ENCODE measurements at places on chromosomes 11 and 22.

DNA sequence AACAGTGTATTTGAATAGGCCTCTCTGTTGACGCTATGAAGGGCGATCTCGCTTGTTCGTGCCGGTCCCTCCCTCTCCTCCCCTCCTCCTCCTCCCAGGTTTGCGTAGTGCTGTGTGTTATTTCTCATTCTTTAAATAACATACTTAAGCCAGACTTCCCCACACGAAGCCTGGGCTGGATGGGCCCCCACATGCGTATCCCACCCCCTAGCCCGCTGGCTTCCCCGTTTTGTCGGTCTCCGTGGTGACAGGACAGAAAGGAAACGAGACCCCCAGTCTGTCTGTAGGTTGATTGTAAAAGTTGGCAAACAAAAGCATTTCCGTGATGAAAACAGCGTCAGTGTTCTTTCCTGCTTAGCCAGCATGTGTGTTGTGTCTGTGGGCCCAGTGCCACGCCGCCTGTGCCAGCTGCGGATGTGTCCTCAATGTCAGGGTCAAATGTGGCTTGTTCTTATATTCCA is 27.3 kb downstream of the FAM118A start:
- DNase-seq, result no peak

GRCh38 chr11:124339396-124340141 is 19.6 kb upstream of the OR8D2 start:
- no peak for DNase-seq

GRCh38 chr11:92314499-92314898 is 89.9 kb downstream of the FAT3 start:
- no peak for DNase-seq

GRCh38 chr11:36056160-36056751 is 112.4 kb downstream of the LDLRAD3 start:
- DNase-seq, result peak; percentile 41

DNA sequence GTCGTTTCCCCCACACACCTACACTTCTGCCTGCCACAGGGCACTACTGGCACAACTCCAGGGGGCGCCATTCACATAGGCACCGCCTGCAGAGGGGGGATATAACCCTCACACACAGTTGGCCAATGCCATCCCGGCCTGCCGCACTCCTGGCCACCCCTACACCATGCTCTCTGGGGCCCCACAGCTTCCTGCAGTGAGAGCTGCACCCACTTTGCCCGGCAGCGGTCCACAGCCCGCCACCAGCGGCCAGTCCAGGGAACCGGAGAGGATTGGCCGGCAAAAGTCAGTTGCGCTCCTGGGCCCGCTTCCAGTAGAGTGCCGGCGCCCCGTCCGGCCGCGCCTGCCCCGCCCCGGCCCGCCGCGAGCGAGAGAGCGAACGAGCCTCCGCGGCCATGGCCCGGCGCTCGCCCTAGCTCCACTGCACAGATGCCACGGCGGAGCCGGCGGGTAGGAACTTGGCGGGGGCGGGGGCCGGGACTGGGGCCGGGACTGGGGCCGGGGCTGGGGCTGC is 25.6 kb upstream of the SUSD2 start:
- DNase-seq, result peak; percentile 72

DNA sequence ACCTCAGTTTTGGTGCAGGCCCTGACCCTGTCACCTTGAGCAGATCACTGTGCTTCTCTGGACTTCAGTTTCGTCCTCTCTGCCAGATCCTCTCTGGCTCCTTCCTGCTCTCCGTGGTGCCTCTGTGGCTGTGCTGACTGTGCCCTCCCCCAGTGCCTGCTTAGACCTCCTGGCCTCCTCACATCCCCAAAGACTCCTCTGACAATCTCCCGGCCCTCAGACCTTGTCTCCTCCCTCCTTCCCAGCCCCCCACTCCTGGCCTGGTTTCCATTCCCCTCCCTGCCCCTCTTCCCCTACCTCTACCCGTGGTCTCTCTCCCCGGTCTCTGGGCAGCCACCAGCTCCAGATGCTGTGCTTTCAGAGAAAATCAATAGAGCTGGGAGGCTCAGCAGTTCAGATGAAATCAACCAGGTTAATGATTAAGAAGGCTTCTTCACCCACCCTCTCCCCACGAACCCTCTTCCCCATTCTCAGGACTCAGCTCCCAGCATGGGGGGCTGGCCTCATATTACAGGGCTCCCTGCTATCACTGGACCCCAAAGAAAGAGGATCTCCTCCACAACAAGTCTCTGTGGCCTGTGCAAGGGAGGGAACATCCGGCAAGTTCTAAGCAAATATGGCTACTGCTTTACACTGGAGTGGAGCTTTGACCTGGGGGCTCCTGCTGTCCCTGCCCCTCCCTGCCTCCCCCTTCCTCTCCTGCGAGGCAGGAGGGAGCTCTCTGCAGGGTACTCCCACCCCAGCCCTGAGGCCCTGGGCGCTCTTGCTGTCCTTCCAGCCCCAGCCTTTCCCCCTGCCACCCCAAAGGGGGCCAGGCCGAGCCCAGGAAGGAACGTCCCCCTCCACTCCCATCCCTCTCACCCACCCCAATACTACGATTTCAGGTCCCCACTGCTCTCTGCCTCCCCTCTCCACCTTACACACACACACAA is 8.5 kb downstream of the BACE1-AS start:
- peak; percentile 18 for DNase-seq

DNA sequence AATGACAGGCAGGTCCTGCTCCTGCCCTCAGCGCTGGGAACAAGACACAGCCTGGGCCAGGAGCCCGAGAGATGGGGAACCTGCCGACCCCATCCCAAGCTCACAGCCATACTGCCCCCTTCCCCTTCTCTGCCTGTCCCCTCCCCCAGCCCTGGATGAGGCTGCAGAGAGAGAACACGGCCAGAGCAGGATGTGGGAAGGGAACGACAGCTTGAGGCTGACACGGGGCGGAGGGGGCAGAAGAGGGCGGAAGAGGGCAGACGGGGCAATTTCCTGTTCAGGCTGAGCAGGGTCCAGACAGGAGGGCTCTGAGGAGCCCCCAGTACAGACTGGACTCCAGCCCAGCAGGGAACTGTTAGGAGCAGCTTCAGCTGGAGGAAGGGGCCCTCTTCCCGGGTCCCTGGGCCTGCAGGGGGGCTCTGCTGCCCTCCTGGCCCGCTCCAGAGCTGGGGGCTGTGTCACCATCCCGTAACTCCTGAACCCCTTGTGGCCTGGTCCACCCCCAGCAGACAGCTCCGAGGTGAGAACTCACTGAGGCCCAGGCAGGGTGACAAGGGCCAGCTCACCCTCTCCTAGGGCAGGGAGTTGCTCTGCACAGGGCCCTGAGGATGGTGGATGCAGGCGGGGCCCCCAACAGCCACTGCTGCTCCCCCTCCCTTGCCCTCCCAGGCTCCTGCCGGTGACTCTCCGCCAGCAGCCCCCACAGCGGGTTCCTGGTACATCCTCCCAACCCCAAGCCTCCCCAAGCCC is 5.7 kb downstream of the CTSD start:
- no peak for DNase-seq

GRCh38 chr11:71086687-71087258 is 165.6 kb downstream of the SHANK2 start:
- DNase-seq, result peak; percentile 64

DNA sequence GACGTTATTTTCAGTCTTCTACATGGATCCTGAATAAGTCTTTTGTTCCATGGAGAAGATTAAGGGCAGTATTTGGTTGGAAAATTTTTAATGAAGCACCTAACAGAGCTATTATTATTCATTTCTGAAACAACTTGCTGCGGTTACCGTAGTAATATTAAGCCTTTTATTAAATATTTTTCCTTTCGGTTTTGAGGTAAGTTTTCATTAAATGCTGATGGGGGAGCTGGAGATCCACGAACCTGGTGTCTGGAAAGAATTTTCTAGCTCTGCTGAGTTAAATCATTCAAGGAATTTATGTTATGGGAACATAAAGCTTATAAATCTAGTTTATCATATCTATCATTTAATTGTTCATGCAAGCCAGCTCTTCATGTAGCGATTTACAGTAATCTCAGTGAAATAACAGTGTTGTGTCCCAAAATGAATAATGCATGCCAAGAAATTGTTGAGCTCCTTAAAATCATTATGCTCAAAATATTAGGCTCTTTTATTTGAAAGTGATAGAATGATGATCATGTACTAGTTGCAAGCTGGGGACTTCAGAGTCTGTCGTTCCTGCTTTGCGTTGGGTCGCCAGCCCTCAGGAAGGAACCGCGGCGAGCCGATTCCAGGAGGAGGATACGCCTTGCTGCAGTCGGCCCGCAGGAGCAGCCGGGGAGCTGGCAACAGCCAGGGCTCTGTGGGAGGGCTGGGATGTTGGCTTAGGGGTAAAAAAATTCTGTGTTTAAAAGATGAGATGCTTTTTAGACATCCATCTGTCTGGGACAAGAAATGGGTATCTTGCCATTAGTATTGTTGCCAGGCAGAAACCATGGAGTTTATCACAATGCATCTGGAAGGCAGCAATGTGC is 83.1 kb downstream of the TBC1D22A start:
- DNase-seq, result no peak

DNA sequence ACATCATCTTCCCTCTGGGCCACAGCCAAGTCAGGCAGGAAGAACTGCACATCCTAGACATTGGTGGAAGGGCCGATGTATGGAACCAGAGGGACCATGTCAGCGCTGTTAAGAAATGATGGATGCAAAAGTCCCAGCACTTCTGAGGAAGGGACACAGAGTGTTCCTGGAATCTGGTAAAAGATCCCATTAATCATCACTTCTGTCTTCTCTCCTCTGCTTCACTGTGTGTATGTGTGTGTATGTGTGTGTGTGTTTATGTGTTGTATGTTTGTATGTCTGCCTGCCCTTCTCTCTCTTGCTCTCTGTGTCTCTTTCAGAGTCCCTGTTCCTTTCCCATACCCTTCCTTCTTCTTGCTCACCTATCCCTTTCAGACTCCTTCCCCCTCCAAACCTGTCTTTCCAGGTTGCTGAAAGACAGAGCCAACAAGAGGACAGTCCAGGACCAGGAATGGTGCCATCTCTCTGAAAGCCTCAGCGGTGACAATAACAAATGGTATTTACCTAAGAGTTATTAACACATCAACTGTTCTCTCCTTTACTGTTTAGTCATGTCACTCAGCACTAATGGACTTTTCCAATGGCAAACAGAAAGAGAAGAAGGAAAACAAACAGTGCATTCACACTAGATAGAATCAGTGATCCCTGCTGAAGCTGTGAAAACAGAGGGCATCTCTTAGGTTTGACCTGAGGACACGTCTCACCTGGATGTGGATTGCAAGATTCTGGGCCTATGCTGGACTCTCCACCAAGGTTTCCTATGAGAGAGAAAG is 47.1 kb downstream of the EHF start:
- DNase-seq, result no peak

GRCh38 chr11:18371279-18371678 is 23.1 kb upstream of the LDHA start:
- DNase-seq, result no peak

DNA sequence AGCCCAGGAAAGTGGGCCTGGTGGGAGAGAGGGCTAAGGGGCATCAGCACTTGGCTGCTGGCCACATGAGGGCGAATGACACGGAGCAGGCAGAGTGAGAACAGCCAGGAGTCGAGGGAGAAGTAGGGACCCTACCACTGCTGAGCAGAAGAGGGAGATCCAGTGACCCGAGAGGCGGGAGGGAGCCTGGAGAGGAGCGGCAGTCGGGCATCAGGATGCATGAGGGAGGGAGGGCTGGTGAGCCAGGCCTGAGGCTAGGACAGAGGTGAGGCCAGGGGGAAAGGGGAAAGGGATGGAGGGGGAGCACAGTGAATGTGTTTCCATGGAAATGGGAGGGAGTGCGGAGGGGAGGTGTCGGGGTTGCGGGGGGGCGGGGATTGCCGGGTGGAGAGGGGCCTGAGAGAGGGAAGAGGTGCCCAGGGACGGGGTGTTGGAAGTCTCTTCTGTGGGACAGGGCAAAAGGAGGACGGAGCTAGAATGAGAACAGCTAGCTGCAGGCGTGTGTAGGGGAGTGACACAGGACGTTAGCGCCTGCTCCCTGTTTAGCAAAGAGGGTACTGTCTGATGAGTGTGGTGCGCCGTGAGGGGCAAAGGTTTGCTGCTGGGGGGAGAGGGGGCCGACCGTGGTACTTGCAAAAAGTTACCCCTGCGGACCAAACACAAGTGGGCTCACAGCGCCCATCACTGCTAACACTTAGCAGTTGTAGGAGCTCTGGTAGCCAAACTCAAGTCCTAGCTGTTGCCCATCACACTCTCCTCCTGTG is 37.1 kb upstream of the WNT11 start:
- peak; percentile 52 for DNase-seq

- DNase-seq, result no peak
Measured at GRCh38 chr11:119118946-119119345, 2.4 kb upstream of the HINFP start.

GRCh38 chr22:39577900-39578299 is 7.3 kb downstream of the CACNA1I start:
- no peak for DNase-seq

DNA sequence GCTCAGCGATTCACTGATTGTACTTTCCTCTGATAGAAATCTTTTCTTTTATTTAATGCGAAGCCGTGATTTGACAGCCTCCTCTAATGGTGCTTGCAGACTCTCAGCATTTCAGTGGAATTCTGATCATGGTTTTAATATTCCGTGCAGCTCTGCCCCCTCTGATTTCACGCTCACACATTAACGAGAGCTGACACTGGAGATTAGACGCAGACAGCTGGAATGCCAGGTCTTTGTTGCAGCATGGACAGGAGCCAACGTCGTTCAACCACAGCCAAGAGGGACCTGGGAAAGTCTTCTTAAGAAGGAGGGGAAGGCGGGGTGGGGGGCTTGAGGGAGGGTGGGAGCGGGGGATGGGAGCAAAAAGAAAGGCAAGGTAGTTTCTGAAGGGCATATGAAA is 186.4 kb downstream of the BLID start:
- DNase-seq, result peak; percentile 48

DNA sequence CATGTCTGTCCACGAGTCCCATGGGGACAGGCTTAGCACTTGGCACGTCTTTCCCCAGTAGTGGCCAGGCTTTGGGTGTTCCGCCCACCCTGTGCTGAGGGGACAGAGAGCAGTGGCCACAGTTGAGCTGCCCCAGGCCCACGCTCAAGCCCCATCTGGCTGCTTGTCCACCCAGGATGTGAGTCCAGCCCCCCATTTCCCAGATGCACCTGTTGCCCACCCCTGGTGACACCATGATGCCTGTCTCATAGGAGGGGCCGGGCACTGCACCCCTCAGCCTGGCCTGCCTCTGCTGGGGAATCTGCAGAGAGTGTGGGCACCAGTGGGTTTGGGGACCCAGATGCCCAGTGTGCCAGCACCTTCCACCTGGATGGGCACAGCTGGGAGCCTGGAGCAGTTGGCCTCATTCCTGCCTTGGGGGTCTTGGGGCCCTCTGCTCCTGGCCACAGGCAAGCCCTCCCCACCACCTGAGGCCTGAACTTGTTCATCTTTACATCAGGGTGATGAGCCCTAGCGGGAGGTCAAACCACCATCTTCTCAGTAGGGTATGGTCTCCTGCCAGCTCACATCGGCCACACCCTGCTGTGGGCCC is 5.7 kb downstream of the SIGIRR start:
- no peak for DNase-seq

GRCh38 chr22:17514084-17514483 is 49.2 kb upstream of the SLC25A18 start:
- no peak for DNase-seq

DNA sequence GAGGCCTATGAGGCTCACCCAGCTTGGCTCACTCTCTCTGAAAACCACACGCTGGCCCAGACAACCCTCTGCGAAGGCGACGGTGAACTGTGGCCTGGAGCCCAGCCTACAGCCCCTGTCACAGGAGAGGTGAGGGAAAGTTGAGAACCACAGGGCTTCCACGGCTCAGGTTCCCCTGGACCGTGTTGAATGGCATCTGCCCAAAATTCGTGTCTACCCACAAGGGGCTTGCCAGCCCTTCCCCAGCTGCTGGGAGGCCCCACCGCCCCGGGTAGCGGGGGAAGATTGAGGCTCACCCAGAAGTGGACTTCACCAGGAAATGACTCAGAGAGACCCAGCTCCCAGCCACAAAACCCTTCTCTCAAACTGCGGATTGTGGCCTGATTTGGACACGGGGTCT is 197.1 kb downstream of the CTTN start:
- DNase-seq, result no peak
